SK-N-SH (cell line): ENCODE measurements at places on chromosomes 16 and 17. TPM values are rescaled to one million over a fixed set of nuclear protein-coding genes. Genes with fewer than 3 reads are reported as not detected.

Gene MMP15
- 2.6 and 3.1 TPM in 2 replicates for polyA plus RNA-seq

Gene AGRP
- polyA plus RNA-seq, result not detected in 2 replicates

Gene CTRL
- polyA plus RNA-seq, result 1.3 and 1.9 TPM in 2 replicates

Gene CNOT1
- polyA plus RNA-seq, result 77.8 and 90.3 TPM in 2 replicates

Gene NHLRC4
- polyA plus RNA-seq, result 0.69 and 0.70 TPM in 2 replicates

Gene KRT23
- polyA plus RNA-seq, result not detected in 2 replicates

Gene KRTAP4-9
- polyA plus RNA-seq, result not detected in 2 replicates

- DNase-seq, result no peak
These were observed 426.6 kb downstream of the HAPSTR1 start for GRCh38 chr16:9518051-9518450.

GRCh38 chr17:66976781-66977201 lies 12.3 kb downstream of the CACNG4 start:
- DNase-seq, result peak; percentile 67

GRCh38 chr17:20092261-20092867 lies 83.2 kb downstream of the SPECC1 start:
- no peak for DNase-seq

GRCh38 chr16:88505405-88506082 lies 52.5 kb downstream of the ZFPM1 start:
- DNase-seq, result peak; percentile 90

DNA sequence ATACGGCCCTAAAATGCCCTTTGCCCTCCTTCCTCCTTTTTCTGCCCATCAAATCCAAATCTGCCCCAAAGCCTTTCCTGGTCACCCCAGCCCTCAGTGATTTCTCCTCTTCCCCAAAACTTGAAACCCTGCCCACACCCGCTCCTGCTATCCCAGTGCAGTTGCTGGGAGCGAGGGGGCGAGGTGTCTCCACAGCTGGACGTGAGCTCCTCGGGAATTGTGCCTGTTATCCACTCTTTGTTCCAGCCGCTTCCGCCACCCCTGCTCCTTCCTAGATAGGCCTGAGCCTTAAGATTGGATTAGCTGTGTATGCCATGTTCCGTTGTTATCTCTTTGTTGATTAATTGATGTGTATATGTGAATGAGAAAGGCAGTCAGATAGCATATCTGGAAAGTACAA lies 2.6 kb upstream of the KRT35 start:
- no peak for DNase-seq

DNA sequence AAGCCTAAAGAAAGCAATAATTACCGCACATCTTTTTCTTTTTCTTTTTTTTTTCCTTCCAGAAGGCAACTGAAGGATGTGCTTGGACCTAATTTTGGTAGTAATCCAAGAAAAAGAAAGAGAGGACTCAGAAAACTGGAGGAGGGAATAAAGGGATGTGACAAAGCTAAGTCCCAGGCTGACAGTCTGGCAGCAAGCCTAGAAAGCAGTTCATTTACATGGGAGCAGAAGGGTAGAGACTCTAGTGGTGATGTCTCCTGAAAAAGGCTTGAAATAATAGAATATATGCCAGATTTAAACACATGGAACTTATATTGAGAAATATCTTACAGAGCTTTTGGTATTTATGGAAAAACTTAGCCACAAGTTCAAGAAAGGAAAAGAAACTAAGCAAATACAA lies 101.0 kb upstream of the SHISA6 start:
- no peak for DNase-seq

DNA sequence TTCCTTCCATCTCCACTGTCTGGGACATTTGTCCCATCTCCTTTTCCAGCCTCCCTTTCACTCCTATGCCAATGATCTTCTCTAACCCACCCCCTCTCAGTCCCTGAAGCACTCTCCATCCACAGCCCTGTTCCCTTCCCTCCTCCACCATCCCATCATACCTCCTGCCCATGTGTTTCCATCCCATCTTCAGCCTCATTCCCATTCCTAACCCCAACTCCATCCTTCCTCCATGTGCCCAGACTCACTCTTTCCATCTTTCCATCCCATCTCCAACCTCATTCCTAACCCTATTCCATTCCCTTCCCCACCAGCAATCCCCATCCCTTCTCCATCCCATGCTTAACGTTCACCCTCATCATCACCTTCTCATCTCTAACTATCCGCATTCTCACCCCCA lies 4.3 kb downstream of the IL27 start:
- no peak for DNase-seq

GRCh38 chr16:29231244-29231643 lies 175.3 kb downstream of the NPIPB11 start:
- DNase-seq, result no peak

DNA sequence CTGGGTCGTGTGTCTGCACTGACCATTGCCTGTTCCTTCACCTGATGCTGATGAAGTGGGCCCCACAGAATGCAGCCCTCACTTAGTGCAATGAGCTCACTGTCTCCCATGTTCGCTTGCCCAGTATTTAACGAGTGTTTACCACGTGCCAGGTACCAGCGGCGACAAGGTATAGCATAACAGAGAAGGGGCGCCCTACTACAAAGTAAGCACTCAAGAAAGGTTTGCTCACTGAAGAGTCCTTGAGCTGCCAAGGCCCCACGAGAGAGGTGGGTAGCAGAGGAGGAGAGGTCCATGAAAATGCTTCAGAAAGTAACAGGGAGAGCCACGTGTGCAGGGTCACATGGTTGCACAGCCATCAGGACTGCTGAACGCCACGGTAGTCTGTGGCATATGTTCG lies 230.0 kb downstream of the NTN1 start:
- no peak for DNase-seq
